ENCODE measurements at places on chromosomes 13 and 19.

GRCh38 chr19:17379221-17379631 is 2.1 kb upstream of the PLVAP start:
- peak; percentile 58 for DNase-seq

DNA sequence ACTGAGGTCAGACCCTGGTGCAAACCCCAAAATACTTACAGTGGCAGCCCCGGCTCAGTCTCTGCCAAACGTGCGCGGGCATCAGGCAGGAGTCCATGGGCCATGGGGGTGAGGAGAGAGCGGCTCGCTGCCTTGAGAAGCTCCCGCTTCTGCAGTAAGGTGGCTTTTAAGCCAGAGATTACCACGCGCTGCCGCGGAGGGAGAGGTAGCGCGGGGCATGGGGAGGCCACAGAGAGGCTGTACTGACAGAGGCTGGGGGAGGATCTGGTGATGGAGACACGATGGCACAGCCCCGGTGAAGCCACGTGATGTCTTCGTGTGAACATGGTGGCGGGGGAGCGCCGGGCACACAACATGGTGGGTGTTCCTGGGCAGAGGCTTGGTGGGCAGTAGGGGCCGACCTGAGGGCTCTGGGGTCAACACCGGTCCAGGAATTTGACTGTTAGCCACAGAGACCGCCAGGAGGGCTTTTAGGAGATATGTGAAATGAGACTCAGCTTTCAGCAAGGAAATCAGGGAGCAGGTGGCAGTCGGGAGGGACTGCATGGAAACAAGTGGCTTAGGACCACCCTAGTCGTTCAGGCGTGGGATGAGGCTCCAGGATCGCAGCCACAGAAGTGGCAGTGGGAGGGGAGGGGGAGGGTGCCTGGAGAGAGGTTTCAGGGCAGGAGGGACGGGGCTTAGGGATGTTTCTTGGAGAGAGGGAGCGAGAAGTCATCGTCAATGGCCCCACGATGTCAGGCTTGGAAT is 24.1 kb downstream of the MCF2L start:
- no peak for DNase-seq

GRCh38 chr13:96780105-96780504 is 214.2 kb downstream of the OXGR1 start:
- no peak for DNase-seq

DNA sequence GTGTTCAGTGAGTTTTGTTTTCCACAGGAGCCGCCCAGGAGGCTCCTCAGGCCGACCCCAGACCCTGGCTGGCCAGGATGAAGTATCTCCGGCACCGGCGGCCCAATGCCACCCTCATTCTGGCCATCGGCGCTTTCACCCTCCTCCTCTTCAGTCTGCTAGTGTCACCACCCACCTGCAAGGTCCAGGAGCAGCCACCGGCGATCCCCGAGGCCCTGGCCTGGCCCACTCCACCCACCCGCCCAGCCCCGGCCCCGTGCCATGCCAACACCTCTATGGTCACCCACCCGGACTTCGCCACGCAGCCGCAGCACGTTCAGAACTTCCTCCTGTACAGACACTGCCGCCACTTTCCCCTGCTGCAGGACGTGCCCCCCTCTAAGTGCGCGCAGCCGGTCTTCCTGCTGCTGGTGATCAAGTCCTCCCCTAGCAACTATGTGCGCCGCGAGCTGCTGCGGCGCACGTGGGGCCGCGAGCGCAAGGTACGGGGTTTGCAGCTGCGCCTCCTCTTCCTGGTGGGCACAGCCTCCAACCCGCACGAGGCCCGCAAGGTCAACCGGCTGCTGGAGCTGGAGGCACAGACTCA is 12.9 kb downstream of the B3GNT3 start:
- no peak for DNase-seq

GRCh38 chr19:4582980-4583842 is 23.7 kb upstream of the SEMA6B start:
- no peak for DNase-seq

DNA sequence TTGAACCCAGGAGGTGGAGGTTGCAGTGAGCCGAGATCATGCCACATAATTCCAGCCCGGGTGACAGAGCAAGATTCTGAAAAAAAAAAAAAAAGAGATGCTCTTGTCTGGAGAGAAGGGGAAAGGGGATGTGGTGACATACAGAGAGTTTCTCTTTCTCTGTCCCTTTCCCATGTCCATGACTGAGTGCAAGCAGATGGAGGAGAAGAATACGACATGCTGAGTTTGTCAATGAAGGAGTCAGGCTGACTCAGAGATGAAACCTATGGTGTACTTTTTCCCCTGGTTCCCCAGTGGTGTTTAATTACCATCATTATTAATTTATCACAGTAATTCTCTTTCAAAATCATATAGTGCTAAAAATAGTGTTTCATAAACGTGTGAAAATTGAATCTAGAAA is 448.8 kb downstream of the FOXO1 start:
- no peak for DNase-seq

DNA sequence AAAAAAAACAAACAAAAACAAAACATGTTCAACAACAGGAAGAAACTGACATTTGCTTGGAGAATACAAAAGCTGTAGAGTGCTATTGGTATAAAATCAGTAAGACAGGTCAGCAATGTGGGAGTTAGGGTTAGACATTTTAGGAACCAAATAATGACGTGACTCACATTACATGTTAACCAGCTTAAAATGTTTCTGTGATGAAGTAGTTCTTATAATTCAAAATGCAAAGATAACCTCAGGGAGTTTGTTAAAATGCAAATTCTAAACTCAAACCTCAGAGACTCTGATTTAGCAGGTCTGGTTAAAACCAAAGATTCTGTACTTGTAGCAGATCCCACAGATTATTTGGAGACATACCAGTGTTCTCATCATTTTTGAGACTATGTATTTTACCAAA is 549.4 kb upstream of the SLITRK1 start:
- no peak for DNase-seq

- no peak for DNase-seq
These were observed 46.1 kb upstream of the ZNF726 start for GRCh38 chr19:23868630-23869029.

GRCh38 chr19:15015946-15016542 is 33.2 kb upstream of the CASP14 start:
- peak; percentile 42 for DNase-seq

- no peak for DNase-seq
These were observed 1388.8 kb downstream of the UQCRFS1 start for GRCh38 chr19:27824108-27824507.

GRCh38 chr13:103640606-103641005 is 574.4 kb upstream of the SLC10A2 start:
- DNase-seq: no peak

- no peak for DNase-seq
These were observed 19.8 kb upstream of the PLEKHF1 start for GRCh38 chr19:29645491-29645867.

- DNase-seq: no peak
These were observed 35.0 kb downstream of the EFNB2 start for GRCh38 chr13:106500445-106500844.

DNA sequence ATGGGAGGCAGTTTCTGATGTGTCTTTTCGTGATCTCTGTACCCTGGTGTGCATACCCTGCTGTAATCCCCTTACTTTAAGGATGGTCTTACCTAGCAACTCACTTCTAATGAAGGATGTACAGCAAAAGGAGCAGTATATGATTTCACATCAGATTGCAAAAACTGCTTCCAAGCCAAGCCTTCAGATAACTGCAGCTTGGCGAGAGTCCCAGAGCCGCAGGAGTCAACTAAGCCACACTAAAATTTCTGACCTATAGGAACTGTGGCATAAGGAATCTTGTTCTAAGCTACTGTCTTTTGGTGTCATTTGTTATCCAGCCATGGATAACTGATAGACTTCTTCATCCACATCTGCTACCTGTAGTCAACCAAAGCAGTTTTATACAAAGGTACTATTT is 496.7 kb downstream of the GPC6 start:
- DNase-seq: peak; percentile 53

- no peak for DNase-seq
These were observed 42.8 kb downstream of the BICRA start for GRCh38 chr19:47651691-47652090.

DNA sequence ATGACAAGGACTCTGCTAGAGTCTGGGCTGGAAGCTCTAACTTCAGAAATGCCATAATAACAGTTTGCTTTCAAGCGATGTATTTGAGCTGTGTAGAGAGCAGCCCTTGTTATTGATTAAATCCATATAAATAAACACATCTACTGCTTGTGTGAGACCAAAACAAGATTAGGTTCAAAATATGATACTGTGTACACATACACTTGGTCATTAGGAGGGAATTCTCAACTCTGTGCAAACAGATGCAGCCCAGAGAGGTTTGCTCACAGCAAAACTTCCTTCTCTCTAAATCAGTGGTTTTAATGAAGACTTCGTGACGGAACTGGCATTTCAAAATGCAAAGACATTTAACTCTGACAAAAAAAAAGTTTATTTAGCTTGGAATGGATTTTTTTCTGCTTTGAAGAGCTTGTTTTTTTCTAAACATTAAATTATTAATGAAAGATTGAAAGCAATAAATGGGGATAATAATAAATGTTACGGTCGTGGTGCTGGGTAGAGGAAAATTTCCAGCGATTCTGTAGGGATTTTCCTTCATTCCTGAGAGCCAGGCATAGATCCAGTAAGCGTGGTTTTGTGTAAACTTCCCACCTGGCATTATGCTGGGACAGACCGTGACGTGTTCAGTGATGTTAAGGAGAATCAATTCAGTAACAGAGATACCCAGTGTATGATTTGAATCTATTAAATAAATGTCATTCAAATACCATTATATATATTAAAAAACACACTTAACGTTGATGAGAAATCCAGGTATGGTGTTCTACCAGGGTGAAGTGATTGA is 213.7 kb downstream of the TEX29 start:
- no peak for DNase-seq

GRCh38 chr13:54029226-54029625 is 1000.6 kb downstream of the OLFM4 start:
- no peak for DNase-seq

DNA sequence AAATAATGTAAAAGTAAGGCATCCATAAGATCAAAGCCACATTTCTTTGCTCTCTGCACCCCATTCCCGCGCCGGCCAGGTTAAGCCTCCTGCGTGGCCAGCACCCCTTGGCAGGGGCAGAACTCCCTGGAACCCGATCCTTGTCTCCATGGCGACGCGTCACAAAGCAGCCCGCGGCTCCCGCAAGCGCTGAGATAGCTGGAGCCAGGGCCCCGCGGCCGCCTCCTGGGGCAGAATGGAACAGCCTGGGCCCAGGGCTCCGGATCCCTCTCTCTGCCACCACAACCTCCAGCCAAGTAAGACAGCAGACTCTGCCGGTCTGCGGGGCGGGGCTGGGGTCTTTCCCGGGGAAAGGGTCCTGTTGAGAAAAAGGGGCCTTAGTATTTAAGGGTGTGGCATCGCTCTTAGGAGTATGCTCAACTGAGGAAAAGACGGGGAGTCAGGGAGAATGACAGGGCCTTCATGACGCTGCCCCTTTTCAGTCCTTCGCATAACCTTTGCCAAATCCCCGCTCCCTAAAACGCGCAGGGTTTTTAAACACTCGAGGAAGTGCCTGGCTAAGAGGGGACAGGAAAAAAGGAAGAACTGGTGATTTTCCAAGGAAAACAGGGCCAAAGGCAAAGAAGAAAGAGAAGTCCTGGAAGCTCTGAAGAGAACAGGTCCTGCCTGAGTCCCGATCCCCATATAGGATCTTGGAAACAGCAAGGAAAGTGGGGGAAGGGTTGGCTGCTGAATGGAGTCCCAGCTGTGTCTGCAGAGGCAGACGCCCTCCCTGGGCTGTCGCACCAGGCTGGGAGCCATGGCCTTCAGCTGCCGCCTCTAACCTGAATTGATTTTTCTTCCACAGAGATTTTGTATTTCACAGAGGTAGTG is at the start of gene TEX26:
Gene TEX26, plus strand, starts transcription at position 176 of the 873 bp plus-strand sequence. Its CDS starts 60 bp downstream, at position 236.
- DNase-seq: peak; percentile 73

- DNase-seq: no peak
These were observed 31.4 kb downstream of the DHX34 start for GRCh38 chr19:47380559-47380958.

- DNase-seq: no peak
These were observed 24.7 kb upstream of the GPR183 start for GRCh38 chr13:99331881-99332293.

- DNase-seq: no peak
These were observed 2.7 kb upstream of the MPV17L2 start for GRCh38 chr19:18190278-18190677.

DNA sequence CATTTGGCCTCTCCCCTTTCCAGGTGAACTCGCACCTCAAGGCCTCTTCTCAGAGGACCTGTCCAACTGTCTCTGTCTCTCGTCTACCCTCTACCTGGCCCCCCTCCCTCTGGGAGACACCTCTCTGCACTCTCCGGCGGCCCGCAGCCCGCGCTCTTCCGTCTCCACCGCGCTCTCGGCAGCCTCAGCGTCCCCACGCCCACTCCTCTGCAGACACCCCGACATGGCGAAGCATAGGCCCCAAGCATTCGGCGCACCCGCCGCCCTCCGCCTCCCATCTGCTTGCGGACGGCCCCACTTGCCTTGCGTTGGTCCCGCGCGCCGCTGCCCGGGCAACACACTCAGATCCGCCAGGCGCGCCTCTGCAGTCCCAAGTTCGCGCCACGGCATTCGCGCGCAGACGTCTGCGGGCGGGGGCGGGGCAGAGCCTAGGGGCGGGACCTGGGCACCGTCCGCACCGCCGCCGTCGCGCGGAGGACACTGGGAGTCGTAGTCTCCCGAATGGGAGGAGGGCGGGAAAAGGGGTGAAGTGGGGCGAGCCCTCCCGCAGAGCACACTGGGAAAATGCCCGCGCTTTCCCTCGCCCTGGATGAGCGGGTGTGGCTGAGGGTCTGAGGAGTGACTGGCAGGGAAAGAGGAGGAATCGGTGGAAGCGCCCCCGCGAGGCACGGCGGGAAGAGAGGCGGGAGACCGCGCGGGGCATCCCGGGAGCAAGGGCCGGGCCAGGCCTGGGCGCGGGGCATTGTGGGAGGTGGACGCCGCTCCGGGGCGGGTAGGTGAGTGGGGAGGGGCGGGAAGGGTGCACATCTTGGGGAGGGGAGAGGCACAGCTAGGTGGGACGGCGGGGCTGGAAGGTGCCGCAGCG is at the start of the genes LIG1 and ZSWIM9:
Gene LIG1, minus strand, starts transcription at position 406 of the 865 bp plus-strand sequence. CDS start 4,778 bp downstream, outside the sequence.
Gene ZSWIM9, plus strand, starts transcription at position 742 of the 865 bp plus-strand sequence. CDS start 1,123 bp downstream, outside the sequence.
- peak; percentile 98 for DNase-seq

GRCh38 chr19:3554254-3555083 is 2.9 kb downstream of the MFSD12 start:
- no peak for DNase-seq

DNA sequence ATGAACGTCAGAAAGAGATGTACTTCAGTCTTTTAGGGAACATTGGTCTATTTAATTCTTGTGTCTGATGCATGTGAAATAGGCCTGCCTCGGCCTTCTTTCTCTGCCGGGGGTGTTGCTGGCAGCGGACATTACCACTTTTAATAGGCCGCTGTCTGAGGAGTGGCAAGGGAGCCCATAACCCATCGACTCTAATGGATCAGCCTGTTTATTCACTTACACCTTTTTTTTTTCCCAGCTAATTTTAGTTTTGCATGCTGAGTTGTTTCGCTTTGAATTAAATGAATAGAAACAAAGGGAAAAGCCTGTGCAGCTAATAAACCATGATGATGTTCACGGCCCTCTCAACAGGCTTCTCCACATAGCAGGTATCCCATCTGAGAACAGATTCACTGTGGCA is 78.4 kb downstream of the KCTD15 start:
- DNase-seq: no peak

GRCh38 chr13:33937373-33938098 is 119.6 kb downstream of the RFC3 start:
- no peak for DNase-seq
